ENCODE measurements at places on chromosomes 7 and 10. TPM values are rescaled to one million over a fixed set of nuclear protein-coding genes. Genes with fewer than 3 reads are reported as not detected.

DNA sequence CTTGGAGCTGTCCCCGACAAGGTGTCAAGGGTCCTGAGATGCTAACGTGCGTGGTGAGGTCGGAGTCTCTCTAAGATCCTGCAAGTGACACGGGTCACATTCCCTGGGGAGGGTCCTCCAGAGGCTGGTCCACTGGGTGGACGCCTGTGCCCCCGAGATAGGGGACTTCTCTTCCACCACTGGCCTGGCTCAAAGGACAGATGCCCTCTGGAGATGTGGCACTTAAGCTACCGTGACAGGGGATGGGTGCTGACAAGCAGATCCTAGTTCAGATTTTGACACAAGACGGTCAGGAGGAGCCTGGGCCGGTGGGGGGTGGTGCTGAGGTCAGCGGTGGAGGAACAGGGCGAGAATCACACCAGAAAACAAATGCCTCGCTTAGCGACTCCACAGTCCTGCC, 178.0 kb downstream of the ADARB2 start:
- H3K27me3 ChIP-seq = no peaks in the 10 kb centered on the region
- peaks cover 4% of the 10 kb centered on the region for H3K4me1 ChIP-seq
- no peaks in the 10 kb centered on the region for H3K36me3 ChIP-seq

DNA sequence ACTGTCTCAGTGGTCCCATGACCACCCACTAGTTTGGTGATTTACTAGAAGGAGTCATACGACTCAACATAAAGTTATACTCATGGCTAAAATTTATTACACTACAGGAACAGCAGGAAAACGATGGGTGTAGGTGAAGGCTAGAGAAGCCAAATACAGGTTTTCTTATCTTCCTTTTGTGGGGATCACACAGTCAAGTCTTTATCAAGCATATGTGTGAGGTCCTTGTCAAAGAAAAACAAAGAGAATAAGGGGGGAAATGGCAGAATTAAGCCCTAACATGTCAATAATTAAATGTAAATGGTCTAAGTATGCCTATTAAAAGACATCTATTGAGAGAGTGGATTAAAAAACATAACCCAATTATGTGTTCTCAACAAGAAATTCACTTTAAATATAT, 47.8 kb upstream of the UBN2 start:
- no peak for DNase-seq
- H3K4me3 ChIP-seq = no peak overlapping the region
- no peaks in the 10 kb centered on the region for H3K4me1 ChIP-seq
- H3K36me3 ChIP-seq = no peaks in the 10 kb centered on the region
- H3K27me3 ChIP-seq = no peaks in the 10 kb centered on the region

GRCh38 chr10:69045441-69046300, 42.2 kb upstream of the SRGN start:
- H3K27ac ChIP-seq = peak overlapping the region; percentile 74
- H3K36me3 ChIP-seq = no peaks in the 10 kb centered on the region
- no peaks in the 10 kb centered on the region for H3K4me1 ChIP-seq
- no peak overlapping the region for H3K4me3 ChIP-seq

- H3K36me3 ChIP-seq = no peaks in the 10 kb centered on the region
- no peak overlapping the region for H3K4me3 ChIP-seq
- H3K27ac ChIP-seq = no peak overlapping the region
Observed at GRCh38 chr7:103658055-103659005, 212.3 kb upstream of the SLC26A5 start.

DNA sequence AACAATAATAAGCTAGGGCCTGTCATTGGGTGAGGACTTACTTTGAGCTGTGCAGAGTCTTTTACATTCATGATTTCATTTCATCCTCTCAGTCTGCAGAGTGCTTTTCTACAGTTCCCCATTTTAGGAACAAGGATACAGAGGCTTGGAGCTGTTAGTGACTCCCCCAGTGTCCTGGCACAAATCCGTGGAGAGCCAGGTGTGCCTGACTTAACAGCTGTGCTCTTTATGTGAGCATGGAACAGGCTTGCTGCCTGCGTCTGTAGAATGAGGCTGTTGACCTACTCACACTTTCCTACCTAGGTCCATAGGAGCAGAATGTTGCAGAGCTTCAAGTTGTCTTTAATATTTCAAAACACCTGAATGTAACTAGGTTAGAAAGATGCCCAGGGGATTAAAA, 50.4 kb upstream of the BTBD16 start:
- no peaks in the 10 kb centered on the region for H3K27me3 ChIP-seq
- no peak for DNase-seq
- no peak overlapping the region for H3K4me3 ChIP-seq
- H3K27ac ChIP-seq = no peak overlapping the region
- H3K36me3 ChIP-seq = no peaks in the 10 kb centered on the region
- H3K4me1 ChIP-seq = no peaks in the 10 kb centered on the region

- H3K27ac ChIP-seq = no peak overlapping the region
- no peak for DNase-seq
- no peaks in the 10 kb centered on the region for H3K4me1 ChIP-seq
- no peak overlapping the region for H3K4me3 ChIP-seq
- H3K36me3 ChIP-seq = no peaks in the 10 kb centered on the region
Observed at GRCh38 chr7:16129431-16130110, 291.8 kb downstream of the CRPPA start.

DNA sequence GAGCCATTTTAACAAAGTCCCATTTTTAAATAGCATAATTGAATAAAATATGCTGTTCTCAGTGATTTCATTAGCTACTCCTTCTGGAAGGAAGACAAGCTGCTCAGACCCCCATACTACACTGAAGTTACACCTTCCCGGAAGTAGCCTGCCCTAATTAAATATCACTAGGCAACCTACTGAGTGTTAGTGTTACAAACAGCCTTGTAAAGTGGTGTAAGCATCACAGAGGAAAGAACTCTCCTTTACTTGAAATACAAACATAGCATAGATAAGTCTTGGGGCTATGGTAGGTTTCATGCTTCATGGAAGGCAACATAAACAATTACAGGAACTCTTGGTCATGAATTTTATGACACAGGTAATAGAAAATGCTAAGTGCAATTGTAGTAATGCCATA, 43.4 kb upstream of the PTN start:
- no peak for DNase-seq
- H3K4me3 ChIP-seq = no peak overlapping the region
- no peaks in the 10 kb centered on the region for H3K4me1 ChIP-seq
- no peaks in the 10 kb centered on the region for H3K27me3 ChIP-seq

DNA sequence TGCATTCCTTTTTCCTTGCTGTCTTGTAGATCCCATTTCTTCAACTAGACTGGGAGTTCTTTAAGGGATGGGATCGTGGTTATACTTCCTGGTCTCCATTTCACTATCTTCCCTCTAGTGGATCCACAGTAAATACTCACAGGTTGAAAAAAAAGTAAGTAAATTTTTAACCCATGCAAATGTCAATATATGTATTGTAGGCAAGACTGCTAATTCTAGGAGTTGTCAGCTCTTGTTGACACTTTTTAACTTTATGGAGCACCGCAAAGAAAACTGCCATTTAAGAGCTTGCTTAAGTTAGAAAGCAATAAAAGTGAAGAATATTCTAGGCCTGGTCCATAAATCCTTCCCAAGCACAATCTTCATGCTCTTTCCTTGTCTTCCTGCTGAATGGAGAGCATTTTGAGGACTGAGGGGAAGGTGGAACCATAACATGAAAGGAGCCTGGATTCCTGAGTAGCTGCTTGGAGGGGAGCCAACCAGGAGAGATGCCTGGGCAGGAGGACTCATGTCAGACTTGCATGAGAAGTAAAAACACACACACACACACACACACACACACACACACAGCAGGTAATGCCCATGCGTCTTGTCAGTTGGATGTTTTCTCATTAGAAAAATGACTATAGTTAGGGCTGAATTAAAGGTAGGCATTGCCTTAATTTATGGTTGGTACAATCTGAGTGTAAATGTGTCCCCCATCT, 32.2 kb downstream of the VWA2 start:
- DNase-seq = no peak
- H3K4me1 ChIP-seq = no peaks in the 10 kb centered on the region
- no peak overlapping the region for H3K27ac ChIP-seq
- H3K27me3 ChIP-seq = no peaks in the 10 kb centered on the region
- no peaks in the 10 kb centered on the region for H3K36me3 ChIP-seq

DNA sequence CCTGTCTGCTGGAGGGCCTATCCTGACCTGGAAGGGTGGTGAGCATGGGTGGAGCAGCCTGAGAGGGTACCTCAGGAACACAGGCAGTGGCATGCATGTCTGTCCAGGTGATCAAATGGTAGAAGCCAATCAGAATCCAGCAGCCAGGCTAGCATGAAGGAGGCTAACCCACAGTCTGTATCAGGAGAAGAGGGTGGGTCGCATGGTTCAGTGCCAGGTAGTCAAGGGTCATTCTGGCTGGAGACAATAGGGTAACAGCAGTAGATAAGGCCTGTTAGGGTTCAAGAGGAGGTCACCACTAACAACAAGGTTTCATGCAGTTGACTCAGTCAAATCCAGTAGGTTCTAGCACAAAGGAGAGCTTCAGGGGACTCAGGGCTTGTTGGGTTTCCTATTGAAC, 10.4 kb downstream of the ALDH18A1 start:
- no peak overlapping the region for H3K4me3 ChIP-seq
- H3K27ac ChIP-seq = no peak overlapping the region
- H3K27me3 ChIP-seq = no peaks in the 10 kb centered on the region
- no peaks in the 10 kb centered on the region for H3K4me1 ChIP-seq

- H3K4me1 ChIP-seq = no peaks in the 10 kb centered on the region
- H3K27me3 ChIP-seq = no peaks in the 10 kb centered on the region
- no peak overlapping the region for H3K4me3 ChIP-seq
- no peaks in the 10 kb centered on the region for H3K36me3 ChIP-seq
Observed at GRCh38 chr7:22686620-22687019, 40.4 kb upstream of the IL6 start.

GRCh38 chr10:4120096-4120853, 335.3 kb upstream of the KLF6 start:
- no peaks in the 10 kb centered on the region for H3K4me1 ChIP-seq
- H3K27ac ChIP-seq = no peak overlapping the region
- no peak for DNase-seq

- H3K27me3 ChIP-seq = no peaks in the 10 kb centered on the region
- H3K4me1 ChIP-seq = peaks cover 10% of the 10 kb centered on the region
- no peak overlapping the region for H3K27ac ChIP-seq
- DNase-seq = no peak
Observed at GRCh38 chr7:75876126-75876881, 2.5 kb upstream of the RHBDD2 start.

DNA sequence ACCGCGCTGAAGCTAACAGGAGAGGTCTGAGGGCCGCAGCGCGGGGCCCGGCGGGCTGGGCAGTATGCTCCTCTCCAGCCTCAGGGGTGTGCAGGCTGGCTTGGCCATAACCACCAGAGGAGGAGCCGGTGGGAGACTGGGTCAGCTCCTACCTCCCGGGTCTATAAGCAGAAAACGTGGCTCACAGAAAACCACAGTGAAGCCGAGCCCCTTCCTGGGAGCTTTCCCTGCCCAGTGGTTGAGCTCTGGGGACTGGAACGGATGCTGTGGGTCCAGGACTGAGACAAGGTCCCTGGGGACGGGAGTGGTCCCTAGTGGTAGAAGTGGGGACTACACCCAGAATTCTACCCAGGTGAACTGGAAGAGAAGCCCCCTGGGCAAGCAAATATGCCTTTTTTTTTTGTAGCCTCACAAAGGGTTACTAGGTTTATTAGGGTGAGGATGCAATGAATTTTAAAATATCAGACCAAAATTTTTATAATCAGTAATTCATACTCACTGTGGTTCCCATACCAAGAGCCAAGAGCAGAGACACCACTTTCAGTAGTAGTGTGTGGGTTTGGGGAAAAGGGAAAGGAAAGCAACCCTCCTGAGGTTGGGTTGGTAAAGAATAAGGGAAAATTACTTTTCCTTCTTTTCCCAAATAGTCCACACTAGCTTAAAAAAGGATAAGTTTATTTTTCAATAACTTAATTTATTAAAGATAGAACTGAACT, 67.9 kb upstream of the PRKCQ start:
- no peaks in the 10 kb centered on the region for H3K27me3 ChIP-seq
- H3K4me3 ChIP-seq = no peak overlapping the region
- H3K27ac ChIP-seq = no peak overlapping the region
- H3K36me3 ChIP-seq = no peaks in the 10 kb centered on the region
- DNase-seq = peak; percentile 74

DNA sequence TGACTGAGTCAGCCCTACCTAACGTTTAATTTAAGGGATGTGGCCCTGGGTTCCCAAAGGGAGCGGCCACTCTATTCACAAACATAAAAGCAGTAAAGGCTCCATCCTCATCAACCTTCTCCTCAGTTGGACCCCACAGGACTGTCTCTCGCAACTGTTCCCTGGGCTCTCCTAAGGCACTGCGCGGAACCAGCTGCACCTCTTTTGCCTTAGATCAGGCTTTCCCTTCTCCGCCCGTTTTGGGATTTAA, 689 bp upstream of the GTPBP4 start:
- peak overlapping the region; percentile 93 for H3K4me3 ChIP-seq
- no peak for DNase-seq
- no peaks in the 10 kb centered on the region for H3K27me3 ChIP-seq

WBP1L gene
- total RNA-seq = 30.7 TPM

LIPJ gene
- total RNA-seq = 0.42 TPM

ZNF655 gene
- 58.9 TPM for total RNA-seq

NODAL gene
- 0.28 TPM for total RNA-seq

SNX13 gene
- 33.4 TPM for total RNA-seq

EPHA1 gene
- total RNA-seq = 34.3 TPM

Measured in thymus (tissue), 14 donors.